Right lobe of liver (tissue), 6 donors: ENCODE measurements at places on chromosomes 3 and 15.

GRCh38 chr15:50057905-50058639 lies 61.0 kb downstream of the ATP8B4 start:
- no peak for DNase-seq

GRCh38 chr3:69999140-70000027 lies at the start of gene SAMMSON:
Gene SAMMSON, plus strand, starts transcription at chr3:69999733.
- no peak for DNase-seq

DNA sequence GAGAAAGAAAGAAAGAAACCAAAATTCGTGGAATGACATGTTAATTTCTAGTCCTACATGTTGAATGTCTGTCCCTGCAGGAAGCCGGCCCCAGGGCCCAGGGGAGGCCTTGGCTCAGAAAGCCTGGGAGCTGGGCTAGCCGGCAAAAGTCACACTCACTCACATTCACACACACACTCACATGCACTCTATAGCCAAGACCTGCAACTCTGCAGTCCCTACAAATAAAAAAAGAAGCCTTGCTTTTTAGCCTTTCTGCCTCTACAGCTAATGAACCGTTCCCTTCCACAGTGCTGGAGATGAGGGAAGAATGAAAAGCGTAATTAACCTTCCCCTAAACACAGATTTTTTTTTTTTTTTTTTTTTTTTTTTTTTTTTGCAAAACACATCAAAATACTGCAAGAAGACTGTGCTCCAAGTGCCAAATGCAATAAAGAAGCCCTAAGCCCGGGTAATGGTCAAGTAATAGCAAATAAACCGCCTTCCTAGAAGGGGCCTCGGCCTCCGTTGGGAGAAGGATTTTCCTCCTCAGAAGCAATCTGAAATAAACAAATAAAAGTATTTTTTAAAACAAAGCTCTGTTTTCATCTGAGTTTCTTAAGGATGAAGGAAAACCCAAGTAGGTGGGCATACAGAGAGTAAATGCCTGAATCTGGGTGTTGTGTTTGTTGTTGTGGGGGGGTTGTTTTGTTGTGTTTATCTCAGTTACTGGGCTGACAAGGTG lies 4.3 kb downstream of the MECOM start:
- DNase-seq, result no peak

- DNase-seq, result no peak
Measured at GRCh38 chr3:108505811-108506210, 4.6 kb downstream of the MYH15 start.

DNA sequence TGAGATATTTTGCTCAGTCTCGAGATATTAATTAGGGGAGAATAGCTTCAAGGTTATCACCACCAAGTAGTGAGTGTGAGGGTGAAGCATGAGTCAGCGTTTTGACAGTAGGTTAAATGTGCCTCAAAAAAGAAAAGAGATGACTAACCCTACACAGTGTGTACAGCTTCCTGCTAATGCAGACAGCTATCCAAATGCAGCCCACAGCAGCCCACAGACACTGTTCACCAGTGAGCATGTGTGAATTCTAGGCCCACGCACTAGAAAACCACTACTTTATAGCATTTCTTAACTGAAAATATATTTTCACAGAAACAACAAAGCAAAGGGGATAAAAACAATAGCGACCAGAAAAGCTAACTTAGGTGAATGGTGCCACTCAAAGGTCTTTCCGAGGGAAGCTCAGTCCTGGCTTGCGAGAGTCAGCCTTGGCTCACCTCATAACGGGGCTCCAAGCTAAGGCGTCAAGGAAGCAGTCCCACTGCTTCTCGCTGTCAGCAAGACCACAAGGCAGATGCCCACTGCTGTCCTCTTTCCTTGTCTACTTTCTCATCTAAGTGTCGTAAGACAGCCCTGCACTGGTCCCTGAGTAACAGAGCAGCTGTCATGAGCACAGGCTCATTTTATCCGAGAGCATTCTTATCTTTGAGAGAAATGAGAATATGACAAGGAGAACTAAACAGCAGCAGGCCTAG lies 47.6 kb downstream of the TXNRD3 start:
- DNase-seq, result no peak

DNA sequence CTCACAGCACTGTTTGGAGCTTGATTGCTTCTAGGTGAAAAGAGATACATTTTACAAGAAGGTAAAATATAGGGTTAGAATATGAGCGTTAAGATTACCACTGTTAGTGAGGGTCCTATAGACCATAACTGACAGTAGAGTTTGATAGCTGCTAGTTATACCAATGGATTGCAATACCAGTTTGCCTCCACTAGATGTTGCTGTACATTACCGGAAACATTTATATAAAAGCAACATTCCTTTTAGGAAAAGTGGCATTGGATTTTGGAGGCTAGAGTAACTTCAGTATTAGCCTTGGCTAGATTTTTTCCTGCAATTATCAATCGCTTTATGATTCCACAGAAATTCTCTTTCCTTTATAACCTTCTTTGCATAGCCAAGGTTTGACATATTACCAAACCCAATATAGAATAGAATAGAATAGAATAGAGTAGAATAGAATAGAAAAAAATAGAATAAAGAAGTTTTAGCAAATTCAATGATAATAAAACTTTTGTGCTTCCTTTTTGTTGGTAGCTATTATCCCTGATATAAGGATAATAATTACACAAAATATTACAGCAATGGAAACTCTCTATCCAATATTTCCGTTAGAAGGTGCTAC lies 1093.6 kb upstream of the ALCAM start:
- DNase-seq, result no peak

- DNase-seq, result no peak
Measured at GRCh38 chr15:31307270-31308184, 19.1 kb upstream of the KLF13 start.

DNA sequence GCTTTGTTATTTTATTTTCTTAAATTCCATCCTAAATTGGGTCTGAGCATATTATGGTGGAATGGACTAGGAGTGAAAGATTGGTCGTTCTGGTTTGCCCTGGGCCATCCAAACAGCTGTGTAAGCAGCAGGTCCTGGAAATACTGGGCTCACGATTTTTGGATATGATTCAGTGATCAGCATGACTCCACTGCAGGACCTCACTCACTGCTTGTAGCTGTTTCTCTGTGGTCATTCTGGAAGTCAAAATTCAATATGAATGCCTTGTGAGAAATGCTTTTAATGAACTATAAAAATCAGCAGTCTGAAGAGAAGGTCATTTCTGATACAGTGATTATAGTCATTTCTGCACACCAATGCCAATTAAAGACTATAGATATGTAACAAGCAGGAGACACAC lies 185.0 kb downstream of the RBMS3 start:
- DNase-seq, result no peak

GRCh38 chr15:38059665-38060064 lies 125.2 kb downstream of the TMCO5A start:
- DNase-seq, result no peak

DNA sequence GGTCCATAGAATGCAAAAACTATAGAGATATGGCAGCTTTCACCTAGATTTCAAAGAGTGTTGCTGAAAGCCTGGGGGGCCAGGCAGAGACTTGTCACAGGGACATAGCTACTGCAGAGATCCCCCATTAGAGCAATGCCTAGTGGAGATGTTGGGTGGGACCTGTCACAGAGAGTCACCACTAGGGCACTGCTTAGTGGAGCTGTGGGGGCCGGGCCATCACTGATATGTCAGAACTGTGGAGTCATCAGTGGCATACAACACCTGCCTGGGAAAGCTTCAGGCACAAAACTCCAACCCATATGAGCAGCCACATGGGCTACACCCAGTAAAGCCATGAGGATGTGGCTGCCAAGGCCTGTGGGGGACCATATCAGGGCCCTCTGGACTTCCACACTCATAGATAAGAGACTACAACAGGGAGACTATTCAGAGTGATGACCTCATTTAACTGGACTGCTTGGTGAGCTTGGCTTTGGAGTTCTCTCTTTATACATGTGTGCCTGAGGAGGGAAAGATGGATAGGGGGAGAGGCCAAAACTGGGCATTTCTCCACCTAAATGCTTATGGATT lies 176.3 kb downstream of the ZNF621 start:
- no peak for DNase-seq

DNA sequence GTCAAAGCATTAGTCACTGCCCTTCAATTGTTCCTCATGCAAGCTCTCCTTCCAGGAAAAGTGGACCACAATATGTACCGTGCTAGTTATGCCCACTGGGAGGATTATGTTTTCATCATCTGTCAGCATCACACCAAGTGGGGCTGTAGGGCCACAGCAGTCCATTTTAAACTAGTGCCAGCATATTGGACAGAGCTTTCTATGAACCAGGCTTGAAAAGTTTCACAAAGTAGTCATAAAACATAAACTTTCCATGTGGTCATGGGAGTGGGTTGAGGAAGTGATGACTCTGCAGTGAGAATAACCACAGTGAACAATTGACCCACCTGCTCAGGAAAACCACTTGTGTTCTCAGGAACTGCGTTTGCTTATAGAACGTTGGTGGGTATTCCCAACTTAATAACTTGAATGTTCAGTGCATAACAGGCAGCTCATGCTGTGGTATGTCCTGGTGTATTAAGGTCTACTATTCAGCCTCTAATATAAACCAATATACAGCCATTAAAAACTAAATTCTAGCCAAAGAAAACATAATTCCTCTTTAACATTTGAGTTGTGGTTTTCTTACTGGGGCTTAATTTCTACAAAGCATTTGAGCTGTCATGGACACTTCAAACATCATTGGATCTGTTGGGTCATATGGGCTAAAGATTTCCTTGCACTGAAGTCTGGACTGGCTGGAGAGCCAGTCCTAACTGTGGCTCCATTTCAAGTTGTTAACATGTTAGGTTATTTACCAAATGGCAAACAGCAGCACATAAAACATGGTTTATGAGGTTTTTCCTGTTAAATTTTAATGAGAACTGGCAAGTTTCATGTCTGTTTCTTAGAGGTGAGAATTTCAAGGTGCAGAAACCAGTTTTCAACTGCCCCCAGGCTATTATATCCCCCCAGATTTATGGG lies 274.1 kb downstream of the OTOL1 start:
- no peak for DNase-seq

DNA sequence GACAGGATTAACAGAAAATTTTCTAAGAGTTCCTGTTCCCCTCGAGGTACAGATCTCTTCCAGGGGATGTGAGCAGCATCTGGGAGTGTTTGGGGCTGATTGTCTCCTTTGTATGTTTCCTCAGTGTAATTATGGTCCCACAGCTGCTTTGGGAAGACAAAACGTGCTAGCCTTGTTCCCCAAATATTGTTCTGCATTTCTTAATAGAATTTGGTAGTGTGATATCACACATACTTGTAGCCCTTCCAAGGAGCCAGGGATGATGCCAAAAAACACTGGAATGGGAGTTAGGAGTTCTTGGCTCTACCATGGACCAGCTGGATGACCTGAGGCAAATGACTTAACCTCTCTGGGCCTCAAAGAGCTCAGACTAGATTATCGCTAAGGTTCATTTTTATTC lies 19.0 kb upstream of the AGBL1 start:
- no peak for DNase-seq

DNA sequence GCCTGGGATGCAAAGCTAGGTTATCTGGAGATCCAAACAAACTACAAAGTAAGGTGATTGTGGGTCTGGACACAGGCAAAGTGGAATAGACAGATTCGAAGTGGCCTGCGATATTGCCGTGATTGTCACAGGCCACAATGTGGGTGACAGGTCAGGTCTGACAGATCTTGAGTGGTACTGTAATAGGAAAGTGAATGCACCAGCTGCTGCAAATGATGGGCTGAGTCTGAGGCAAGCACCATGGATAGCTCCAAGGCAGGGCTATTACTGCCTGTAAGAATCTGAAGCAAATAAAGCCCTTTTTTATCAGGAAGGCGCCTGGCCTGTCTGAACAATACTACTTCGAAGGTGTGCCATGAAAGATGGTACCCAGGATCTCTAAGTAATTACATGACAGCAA lies 10.0 kb downstream of the ARMC8 start:
- no peak for DNase-seq

DNA sequence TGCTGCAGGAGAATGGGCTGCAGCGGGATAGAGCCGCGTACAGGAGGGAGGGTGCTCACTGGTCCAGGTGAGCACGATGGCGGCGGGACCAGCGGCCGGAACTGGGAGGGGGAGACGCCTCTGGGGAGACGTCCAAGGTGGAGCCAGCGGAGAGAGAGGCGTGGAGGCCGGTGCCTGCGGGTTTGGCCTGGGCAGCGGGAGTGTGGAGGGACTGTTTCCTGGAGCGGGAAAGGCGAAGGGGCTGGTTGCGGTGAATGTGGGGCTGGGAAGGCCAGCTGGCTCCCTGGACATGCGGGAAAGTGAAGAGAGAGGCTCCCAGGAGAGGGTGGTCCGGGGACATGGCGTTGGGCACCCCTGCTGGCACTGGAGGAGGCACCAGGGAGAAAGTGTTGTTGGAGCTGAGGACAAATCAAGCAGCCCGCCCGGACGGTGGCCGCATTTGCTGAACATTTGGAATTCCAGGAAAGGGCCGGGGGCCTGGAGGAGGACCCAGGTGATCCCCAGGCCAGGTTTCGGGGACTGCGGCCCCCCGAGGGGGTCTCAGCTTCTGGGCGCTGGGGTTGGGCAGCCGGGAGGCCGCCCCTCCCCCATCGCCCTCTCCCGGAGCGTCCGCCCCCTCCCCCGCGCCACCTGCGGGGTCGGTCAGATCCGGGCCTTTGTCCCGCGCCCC lies 34.3 kb downstream of the DNAJB8 start:
- no peak for DNase-seq

- DNase-seq, result no peak
Measured at GRCh38 chr3:95289295-95289694, 1226.4 kb downstream of the NSUN3 start.

DNA sequence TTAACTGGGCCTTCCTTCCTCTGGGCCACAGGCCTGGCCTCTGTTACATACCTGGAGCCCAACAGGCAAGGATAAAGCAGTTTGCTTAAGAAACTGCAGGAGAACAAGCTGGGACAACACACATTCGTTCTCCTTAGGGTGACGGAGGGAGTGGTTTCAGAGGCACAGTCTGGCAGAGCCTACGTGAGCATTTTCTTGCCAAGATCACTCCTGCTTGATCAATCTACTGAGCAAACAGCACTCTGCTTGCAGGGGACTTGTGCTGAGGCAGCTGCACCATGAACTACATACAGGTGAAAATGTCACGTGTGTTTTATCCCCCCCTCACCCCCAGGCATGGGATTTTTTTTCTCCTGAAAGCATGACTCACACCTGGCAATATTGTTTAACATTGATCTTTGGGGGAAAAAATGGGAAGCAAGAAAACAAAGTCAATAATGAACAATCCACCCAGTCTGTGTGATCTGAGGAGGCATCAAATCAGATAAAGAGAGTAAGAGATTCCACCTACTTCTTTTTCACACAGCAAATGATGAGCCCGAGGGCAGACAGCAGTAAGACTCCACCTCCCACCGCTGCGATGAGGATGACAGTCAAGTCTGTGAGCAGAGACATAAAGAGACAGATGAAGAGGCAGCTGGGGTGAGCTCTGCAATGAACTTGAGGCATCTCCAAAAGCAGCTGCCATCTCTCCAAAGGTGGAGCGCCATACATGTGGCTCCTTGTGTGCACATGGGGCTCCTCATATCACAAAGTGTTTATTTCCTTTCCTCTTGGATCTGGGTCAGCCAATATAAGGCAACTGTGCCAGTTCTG lies 57.4 kb downstream of the CDCP1 start:
- peak; percentile 63 for DNase-seq
